OCI-LY7 (cell line): ENCODE measurements at places on chromosomes 1 and 21. TPM values are rescaled to one million over a fixed set of nuclear protein-coding genes. Genes with fewer than 3 reads are reported as not detected.

DNA sequence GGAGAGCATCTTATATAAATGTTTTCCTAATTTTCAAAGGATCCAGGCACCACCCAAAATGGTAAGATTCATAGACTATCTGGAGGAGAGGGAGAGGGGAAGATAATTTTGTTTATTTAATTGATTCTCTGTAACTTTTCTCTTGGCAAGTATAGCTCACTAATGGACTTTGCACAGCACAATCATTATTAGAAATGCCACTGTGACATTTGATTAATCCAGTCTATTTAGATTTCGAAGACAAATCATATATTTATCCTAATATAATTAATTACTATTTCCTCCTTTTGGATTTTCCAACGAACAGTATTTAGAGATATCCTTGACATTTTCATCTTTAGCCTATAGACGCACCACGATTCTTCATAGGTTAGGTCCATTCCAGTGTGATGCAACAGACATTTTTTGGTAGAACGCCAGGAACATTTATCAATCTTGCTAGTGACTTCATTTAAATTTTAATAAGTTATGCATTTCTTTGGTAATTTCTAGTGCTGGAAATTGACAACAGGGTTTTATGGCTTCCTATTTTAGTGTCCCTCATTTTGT, 152.4 kb downstream of the GRIK1 start:
- DNase-seq: no peak

DNA sequence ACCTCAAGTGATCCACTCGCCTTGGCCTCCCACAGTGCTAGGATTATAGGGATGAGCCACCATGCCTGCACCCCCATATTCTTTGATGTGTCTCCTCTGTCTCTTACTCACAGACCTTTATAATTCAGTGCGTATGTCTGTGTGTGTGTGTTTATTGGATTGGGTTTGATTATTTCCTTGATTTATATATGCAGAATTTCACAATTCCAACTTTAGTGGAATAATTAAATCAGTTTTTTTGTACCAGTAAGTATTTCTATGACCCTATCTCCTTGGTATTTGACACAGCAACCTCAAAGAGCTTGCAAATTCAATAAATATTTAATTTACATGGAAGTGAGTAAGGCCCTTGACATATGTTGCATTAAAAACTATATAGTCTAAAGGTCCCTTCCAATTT, 333.9 kb upstream of the ADAMTS5 start:
- DNase-seq: no peak

The BARHL2 gene
- total RNA-seq: not detected in 2 replicates

The IQGAP3 gene
- total RNA-seq: 28.7 and 37.1 TPM in 2 replicates

The SLC44A3 gene
- not detected in 2 replicates for total RNA-seq

The DMRTA2 gene
- not detected in 2 replicates for total RNA-seq

DNA sequence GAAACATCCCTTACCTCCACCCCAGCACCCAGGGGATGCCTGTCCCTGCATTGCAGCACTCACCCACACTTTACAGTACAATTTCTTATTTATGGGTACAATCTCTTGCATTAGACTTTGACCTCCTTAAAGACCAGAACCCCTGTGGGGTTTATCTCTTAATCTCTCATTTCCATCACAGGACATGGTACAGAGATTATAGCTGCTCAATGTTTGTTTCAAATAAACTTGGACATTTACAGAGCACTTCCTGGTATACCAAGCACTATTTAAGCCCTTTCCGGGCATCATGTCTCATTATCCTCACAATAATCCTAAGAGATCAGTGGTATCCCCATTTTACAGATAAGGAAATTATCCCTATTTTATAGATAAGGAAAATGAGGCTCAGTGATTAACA, 31.9 kb downstream of the FYB2 start:
- DNase-seq: no peak
